ENCODE measurements at places on chromosomes 13 and 19.

DNA sequence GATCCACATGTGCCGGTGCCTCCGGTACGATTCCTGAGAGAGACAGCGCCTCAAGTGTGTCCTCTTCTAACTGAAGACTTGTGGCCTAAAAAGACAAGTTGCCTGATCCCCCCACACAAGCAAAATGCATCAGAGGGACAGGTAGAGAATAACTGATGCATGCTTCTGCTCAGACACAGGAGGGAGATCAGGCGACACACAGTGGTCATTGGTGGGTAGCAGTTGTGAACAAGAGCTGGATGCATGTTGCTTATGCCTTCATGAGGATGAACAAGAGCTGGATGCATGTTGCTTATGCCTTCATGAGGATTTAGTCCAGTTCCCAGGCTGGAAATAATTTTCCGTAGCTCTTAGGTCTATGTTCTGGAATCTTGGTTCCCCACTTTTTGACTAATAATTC is 505.6 kb downstream of the MYO16 start:
- DNase-seq = no peak

DNA sequence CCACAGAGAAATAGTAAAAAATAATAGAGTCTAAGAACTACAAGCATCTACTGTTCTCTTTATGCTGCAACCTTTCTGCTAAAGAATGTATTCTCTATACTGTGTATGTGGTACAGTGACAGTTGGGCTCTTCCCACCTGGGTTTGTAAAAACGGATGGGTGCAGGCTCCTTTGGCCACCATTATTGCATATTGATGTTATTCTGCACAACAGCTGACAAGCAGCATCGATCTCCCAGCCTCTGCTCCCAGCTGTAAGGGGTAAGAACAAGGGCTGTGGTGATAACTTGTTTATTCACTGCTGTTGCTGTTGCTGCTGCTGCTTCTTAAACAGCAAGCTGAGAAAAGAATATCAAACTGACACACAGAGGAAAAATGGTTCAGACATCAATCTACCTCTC is 56.1 kb downstream of the KCNRG start:
- no peak for DNase-seq

- DNase-seq = no peak
Observed at GRCh38 chr13:38766799-38767198, 79.9 kb downstream of the FREM2 start.

- DNase-seq = no peak
Observed at GRCh38 chr13:113595131-113595530, 10.6 kb downstream of the TFDP1 start.

GRCh38 chr13:37065890-37066526 is 6.5 kb upstream of the SUPT20H start:
- no peak for DNase-seq

GRCh38 chr19:511101-511851 is 4.0 kb downstream of the TPGS1 start:
- DNase-seq = peak; percentile 92

GRCh38 chr19:48310227-48310626 is 15.1 kb upstream of the EMP3 start:
- DNase-seq = no peak

DNA sequence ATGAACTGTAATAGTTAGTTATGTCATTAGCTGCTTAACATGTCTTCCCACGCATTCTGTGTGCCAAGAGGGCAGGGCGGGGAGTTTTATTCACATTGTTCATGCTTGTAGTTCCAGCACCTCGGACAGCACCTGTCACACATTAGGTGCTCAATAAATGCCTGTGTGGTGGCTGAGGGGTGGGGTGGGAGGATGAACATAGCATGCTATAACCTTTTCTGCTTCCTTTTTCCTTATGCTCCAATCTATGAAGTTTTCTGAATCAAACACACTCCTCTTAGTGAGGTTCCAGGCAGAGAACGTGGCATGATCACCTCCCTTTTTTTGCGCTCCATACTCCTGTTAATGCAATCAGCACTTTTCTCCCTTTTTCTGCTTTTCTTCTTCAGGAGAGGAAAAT is 15.8 kb upstream of the PTPRS start:
- no peak for DNase-seq

DNA sequence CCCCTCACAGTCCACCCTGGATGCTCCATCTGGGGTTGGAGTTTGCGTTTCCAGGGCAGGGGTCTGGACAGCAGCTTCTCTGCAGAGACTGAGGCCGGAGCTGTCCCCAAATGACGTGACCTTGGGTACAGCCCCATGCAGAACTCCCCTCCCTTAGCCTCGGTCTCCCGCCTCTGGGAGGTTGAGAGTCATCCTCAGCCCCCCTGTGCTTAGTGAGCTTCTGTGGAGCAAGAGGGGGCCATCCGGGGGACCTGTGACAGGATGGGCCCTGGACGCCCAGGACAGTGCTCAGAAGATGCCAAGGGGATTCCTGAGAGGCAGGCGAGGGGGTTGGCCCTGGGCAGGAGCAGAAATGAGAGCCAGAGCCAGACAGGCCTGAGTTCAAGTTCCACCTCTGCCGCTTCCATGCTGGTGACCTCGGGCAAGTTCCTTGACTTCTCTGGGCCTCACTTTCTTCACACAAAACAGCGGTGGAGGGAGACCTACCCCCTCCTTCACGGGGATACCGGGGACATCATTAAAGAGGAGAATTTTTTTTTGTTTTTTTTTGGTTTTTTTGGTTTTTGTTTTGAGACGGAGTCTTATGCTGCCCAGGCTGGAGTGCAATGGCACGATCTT is 20.3 kb downstream of the SMIM24 start:
- no peak for DNase-seq

- peak; percentile 89 for DNase-seq
Observed at GRCh38 chr13:48653472-48653939, at the start of gene CYSLTR2. CYSLTR2 (plus strand) TSS chr13:48653929; CDS start chr13:48706818, 52,889 bp downstream.

- DNase-seq = no peak
Observed at GRCh38 chr13:110884517-110884916, 30.4 kb downstream of the ANKRD10 start.

DNA sequence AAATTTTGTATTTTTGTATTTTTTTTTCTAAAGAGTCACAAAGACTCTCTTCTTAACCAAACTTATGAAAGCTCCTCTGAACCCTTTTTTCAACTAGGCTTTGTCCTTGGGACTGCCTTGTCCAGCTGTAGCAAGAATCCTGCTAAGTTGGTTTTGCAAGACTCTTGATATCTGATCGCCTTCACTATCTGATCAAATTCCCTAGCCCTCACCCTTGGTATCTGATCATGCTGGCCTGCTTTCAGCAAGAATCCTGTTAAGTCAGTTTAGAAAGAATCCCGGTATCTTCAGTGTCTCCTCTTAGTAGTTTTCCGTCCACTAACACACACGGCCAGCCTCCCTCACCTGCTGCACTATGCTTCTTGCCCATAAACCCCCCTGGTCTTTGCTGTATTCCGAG is 1.9 kb upstream of the SIGLEC5 start:
- no peak for DNase-seq

DNA sequence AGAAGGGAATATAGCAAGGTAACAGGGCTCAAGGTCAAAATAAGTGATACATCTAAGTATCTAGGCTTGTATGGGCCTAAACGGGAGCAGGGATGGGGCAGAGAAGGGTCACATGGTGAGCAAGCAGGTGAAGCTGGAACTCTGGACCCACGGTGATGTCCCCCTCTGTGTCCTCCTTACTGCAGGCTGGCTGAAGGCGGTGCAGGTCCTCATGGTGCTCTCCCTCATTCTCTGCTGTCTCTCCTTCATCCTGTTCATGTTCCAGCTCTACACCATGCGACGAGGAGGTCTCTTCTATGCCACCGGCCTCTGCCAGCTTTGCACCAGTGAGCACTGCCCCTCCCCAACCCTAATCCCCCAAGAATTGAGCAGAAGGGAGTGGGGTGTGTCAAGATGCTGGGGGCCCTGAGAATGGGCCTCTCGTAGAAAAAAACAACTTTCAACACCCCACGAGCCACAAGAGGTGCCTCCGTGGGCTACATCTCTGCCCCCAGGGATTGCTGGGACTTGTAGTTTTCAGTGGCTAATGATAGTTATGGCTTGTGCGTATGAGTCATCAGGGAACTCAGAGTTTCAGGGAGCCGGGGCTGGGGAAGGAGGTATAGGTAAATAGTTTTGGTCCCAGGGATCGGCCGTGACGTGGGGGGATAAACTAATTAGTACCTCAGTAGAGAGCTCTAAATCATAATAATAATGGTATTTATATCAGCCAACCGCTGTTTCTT is 4.0 kb downstream of the EMP3 start:
- peak; percentile 68 for DNase-seq

DNA sequence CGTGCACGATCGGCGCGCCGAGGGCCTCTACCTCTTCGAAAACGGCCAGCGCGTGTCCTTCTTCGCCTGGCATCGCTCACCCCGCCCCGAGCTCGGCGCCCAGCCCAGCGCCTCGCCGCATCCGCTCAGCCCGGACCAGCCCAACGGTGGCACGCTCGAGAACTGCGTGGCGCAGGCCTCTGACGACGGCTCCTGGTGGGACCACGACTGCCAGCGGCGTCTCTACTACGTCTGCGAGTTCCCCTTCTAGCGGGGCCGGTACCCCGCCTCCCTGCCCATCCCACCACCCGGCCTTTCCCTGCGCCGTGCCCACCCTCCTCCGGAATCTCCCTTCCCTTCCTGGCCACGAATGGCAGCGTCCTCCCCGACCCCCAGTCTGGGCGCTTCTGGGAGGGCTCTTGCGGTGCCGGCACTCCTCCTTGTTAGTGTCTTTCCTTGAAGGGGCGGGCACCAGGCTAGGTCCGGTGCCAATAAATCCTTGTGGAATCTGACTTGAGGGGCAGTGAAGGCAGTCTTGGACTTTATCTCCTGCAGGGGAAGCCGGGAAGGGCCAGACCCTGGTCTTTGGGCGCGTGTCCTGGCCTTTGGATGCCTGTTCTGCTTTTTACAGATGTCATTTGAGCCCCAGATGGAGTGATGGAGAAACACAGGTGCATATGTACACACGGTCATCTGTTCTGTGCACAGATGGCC is 2.2 kb downstream of the CLEC11A start:
- DNase-seq = no peak

- no peak for DNase-seq
Observed at GRCh38 chr19:4980067-4980466, 11.2 kb downstream of the KDM4B start.

GRCh38 chr13:100442095-100442832 is 146.3 kb downstream of the GGACT start:
- DNase-seq = no peak

GRCh38 chr19:46469541-46470185 is 1.7 kb downstream of the PNMA8A start:
- DNase-seq = no peak

GRCh38 chr19:8393871-8394250 is 3.7 kb downstream of the RAB11B start:
- DNase-seq = no peak

- DNase-seq = no peak
Observed at GRCh38 chr19:13712767-13713201, 51.5 kb upstream of the MRI1 start.

DNA sequence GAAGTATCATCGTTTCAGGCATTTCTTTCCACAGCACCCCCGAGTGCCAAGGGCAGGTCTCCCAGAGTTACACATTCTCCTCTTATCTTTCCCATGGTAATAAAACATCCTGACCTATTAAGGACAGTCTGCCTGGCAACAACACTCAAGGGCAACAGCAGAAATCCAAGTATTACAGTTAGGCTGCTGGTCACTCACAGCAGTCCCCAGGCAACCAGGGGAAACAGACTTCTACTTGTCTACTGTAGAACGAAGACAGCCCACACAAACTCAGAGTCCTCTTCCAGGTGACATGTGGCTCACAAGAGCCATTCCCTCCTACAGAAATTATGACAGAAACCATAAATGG is 24.3 kb downstream of the RCBTB1 start:
- no peak for DNase-seq

- DNase-seq = no peak
Observed at GRCh38 chr13:30751183-30751933, 16.0 kb downstream of the ALOX5AP start.

DNA sequence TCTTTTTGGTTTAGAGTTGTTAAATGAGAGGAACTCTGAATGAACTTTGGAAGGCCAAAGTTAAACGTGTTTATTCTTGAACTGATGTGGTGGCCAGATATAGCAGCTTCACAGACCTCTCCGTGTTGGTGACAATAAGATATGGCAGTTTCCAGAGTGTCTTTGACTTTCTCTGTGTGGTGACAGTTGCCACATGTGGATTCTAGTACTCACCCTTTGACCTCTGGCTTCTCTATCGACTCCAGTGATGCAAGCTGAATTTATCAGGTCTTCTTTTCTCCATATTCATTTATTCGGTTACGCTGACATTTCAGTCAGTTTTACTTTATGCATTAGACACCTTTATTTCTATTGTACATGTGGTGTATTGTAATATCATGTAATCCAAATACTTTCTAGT is 1469.5 kb downstream of the SLITRK1 start:
- DNase-seq = no peak

DNA sequence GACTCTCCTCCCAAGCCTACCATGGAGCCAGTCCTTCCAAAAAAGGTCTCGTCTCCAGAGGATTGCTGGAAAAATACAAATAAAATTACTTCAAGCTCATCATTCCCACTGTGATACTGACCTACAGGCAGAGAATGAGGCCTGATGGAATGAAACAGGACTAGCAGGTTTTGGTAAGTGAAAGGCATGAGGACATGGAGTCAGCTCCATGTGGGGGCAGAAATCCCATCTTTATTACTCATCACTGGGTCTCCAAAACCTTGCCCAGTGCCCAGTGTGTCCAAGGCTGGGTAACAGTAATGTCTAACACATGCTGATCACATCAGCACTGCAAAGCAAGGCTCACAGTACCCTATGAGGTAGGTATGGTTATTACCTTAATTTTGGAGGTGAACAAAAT is 235.4 kb downstream of the DNAJC15 start:
- DNase-seq = no peak

DNA sequence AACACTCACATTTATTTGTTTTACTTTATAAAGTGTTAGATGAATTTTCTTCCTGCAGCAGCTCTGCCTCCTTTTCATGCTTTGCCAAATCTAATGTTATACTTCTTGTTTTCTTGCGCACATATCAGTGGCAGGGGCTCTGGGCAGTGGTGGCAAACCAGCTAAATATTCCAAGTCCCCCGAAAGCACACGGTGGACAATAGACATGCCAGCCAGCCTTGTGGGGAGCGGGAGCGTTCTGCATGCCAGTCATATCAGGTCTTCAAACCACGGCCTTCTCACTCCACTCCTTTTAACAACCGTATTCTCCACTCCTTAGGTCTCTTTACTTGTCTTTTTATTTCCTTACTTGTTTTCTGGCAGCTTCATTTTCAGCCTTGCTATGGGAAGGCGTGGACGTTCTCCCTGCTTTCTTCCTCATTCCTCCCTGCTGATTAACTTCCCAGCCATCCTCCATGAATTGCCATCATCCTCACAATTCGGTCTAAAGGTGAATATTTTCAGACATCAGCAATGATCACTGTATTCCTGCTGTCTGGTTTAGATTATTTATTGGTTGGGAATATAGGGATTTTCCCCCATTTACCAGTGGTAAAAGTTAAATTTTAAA is 77.1 kb upstream of the WASF3 start:
- no peak for DNase-seq

DNA sequence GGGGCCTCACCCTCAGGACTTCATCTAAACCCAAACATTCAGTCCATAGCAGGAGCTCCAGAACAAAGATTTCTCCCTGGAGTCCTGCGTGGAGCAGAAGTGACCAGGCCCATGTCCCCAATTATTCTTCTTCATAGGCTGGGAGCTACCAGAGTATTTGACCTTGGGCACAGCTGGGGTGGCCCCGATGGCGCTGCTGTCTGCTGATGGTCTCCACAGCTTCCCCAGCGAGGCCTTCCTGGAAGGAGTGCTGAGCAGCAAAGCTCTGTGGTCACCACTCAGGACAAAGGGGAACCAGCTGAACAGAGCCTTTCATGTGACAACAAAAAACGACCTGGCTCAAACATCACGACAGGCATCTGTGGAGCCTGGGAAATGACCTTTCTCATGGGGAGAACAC is 62.7 kb upstream of the ARGLU1 start:
- no peak for DNase-seq

Data from CD4-positive, alpha-beta T cell treated with Interleukin-21 for 1 hour (primary cell).